Stimulated activated CD4-positive, alpha-beta T cell treated with anti-CD3 and anti-CD28 coated beads, Interleukin-1b, Interleukin-23, amount 100 ng/mL, for 1 hour (primary cell): ENCODE measurements at places on chromosomes 7 and 10.

DNA sequence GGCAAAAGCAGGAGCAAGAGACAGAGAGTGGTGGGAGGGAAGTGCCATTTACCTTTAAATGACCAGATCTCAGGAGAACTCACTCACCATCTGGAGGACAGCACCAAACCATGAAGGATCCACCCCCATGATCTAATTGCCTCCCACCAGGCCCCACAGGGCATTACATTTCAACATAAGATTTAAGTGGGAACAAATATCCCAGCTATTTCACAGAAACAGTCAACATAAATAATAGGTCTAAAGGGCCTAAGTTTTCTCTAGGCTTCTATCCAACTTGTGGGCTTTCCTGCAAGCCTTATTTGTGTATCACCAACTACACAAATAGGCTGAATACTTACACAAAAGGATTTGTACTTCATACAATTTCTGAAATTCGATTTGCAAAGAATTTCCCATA is 196.8 kb upstream of the POT1 start:
- DNase-seq, result no peak

DNA sequence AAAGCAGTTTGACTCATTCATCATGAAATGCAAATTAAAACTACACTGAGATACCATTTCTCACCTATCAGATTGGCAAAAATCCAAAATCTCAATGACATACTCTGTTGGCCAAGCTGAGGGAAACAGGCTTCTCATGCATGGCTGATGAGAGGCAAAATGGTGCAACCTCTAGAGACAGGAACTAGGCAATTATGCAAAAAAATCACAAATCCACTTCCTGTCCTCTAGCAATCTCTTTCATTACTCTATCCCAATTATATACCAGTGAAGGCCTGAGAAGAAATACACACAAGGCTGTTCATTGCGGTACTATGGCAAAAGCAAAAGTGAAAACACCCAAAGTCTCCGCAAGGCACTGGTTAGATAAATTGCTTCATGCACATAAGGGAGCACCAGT is 25.9 kb upstream of the PTPRN2 start:
- DNase-seq, result no peak

- DNase-seq, result no peak
Observed at GRCh38 chr7:133807624-133808492, 319.3 kb upstream of the LRGUK start.

DNA sequence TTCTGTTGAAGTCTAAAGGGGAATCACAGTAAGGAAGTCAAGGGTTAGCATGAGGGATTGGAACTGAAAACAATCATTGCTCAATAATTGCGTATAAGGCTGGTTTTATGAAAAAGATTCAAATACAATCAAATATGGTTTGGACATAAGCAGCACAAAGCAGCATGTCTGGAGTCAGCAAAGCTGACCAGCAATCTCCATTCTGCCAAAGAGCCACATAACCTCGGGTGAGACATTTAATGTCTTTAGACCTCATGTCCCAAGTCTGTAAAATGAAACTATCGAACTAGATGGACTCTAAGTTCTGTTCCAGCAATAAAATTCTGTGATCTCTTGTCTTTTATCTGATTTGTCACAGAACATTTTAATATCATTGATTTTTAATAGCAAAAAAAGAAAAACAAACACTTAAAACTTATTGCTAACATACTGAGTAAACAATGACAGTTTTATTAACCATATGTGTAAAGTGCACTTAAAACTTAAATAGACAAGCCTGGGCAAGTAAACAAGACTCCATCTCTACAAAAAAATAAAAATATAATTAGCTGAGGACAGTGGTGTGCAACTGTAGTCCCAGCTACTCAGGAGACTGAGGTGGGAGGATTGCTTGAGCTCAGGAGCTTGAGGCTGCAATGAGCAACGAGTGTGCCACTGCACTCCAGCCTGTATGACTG is 217.0 kb downstream of the MAGI2 start:
- no peak for DNase-seq

- no peak for DNase-seq
Observed at GRCh38 chr7:65477326-65477725, 103.7 kb downstream of the ZNF92 start.
